CD4-positive, alpha-beta T cell treated with Interferon alpha-2 for 1 hour (primary cell): ENCODE measurements at places on chromosomes 16 and 17.

DNA sequence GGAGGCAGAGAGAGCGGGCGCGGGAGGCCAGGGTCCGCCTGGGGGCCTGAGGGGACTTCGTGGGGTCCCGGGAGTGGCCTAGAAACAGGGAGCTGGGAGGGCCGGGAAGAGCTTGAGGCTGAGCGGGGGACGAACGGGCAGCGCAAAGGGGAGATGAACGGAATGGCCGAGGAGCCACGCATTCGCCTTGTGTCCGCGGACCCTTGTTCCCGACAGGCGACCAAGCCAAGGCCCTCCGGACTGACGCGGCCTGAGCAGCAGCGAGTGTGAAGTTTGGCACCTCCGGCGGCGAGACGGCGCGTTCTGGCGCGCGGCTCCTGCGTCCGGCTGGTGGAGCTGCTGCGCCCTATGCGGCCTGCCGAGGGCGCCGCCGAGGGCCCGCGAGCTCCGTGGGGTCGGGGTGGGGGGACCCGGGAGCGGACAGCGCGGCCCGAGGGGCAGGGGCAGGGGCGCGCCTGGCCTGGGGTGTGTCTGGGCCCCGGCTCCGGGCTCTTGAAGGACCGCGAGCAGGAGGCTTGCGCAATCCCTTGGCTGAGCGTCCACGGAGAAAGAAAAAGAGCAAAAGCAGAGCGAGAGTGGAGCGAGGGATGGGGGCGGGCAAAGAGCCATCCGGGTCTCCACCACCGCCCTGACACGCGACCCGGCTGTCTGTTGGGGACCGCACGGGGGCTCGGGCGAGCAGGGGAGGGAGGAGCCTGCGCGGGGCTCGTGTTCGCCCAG lies 1.2 kb upstream of the CBX4 start:
- DNase-seq = peak; percentile 25

- no peak for DNase-seq
These were observed at the start of gene KRT23 for GRCh38 chr17:40937384-40937819. Gene KRT23 (minus strand): TSS chr17:40937646. CDS start chr17:40936603, 1,043 bp downstream.

GRCh38 chr17:17738901-17739300 lies 57.6 kb downstream of the RAI1 start:
- no peak for DNase-seq

- no peak for DNase-seq
These were observed 3.1 kb upstream of the MC1R start for GRCh38 chr16:89915303-89916232.

GRCh38 chr16:74601126-74601871 lies 5.6 kb downstream of the GLG1 start:
- DNase-seq = peak; percentile 55

DNA sequence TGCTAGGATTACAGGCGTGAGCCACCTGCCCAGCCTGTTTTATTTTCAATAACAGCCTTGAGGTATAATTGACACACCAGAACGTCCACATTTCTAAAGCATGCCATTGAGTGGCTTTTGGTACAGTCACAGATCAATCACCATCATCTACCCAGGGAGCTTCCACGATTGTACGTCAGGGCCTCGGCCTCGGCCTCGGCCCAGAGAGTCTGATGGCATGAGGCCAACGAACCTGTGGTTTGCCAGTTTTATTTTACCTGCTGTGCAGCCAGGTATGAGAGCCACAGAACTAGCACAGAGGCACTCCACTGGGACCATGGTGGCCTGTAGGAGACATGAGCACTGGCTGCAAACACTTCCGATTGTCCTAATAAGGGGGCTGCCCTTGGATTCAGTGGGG lies 8.3 kb downstream of the UBALD1 start:
- DNase-seq = no peak

DNA sequence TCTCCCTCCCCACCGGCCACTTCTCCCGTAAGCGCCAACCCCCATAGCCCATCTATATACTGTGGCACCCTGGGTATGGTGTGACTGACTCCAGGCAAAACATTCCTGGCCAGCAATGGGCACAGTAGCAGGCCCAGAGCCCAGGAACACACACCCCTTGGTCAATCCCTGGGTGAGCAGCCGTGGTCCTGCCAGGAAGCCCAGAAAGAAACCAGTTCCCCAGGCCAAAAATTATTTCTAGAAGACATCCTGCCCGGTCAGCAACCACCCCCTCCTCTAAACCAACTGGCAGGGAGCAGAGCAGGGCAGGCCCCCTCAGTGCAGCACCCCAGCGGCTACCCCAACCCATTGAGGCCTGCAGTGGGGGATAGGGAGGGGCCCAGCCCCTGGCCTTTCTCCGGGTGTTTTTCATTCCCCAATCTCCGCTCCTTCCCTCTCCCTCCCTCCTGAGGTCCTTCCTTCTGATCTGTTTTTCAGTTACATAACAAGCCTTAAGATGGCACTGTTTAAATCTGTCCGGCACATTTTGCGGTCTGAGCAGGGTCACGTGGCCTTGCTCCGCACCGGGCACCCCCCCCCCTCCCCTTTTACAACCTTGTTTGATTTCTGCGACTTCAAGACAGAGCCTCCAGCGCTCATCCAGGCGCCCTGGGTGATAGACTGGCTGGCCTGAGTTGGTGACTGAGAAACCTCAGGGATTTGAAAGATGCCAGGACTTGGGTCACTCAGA lies 2.0 kb downstream of the NPTX1 start:
- DNase-seq = no peak

DNA sequence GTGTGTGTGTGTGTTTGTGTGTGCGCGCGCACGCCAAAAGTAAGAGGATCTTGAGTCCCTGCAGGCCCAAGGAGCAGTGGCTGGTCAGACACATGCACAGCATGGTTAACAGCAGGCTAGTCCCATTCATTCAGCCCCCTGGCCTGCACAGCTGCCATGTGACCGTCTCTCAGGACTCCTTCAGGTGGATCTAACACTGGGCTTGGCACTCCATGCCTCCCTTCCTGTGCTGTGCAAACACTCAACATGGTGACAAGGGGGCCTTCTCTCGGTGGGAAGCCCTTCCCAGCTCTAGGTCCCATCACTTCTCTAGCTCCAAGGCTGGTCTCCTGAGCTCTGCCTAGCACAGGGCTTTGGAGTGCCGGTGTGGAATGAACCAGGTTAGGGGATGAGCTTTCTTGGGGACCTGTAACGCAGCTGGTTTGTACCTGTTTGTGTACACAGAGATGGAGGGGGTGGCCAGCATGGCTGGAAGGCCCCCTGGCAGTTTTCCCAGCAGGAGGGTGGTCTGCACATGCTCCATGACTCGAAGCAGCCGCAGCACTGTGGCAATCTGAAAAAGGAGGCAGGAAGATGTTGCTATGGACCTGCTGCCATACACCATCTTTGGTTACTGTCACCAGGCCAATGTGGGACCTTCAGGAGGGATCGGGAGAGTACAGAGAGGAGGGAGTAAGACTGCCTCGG lies 69.4 kb upstream of the GCSH start:
- DNase-seq = no peak

GRCh38 chr17:44044071-44044470 lies 22.4 kb downstream of the LSM12 start:
- no peak for DNase-seq
